Activated CD4-positive, alpha-beta T cell treated with anti-CD3 and anti-CD28 coated beads, Interleukin-10, Interleukin-2, amounts not matched to agents 100 ng/mL and 50 ng/mL, durations not matched to agents 16 hours and 8 hours (primary cell): ENCODE measurements at places on chromosomes 11 and 22.
A peak's percentile ranks its signal among the peaks of the same experiment; 100 is the strongest.

DNA sequence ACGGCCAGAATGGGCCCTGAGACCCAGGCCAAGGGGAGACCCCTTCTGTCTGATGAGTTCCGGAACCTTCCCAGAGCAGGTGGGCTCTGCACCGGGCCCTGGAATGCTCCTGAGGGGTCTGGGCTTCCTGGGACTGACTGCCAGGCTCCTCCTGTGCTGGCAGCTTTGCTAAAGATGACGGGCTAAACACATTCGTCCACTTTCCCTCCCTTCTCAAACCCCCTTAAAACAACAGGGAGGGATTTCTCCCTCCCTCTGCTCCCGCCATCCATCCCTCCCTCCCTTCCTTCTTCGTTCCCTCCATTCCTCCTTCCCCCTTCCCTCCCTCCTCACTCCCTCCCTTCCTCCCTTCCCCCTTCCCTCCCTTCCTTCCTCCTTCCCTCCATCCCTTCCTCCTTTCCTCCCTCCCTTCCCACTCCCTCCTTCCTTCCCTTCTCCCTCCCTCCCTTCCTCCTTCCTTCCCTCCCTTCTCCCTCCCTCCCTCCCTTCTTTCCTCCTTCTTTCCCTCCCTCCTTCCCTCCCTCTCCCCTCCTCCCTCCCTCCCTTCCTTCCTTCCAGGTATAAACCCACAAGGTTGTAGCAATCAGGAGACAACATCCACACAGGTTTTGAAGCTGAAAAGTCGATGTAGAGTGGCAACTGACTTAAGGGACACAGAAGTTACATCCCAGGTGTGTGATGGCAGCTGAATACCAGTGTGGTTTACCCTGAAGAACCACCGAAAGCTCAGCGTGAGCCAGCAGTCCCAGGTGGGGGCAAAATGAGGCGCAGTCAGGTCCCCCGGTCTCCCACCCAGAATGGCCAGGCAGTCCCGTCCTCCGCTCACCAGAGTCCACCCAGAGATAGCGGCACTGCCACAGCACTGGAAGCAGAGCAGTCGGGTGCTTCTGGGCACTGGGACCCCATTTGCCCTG, 18.8 kb upstream of the MGAT3 start:
- DNase-seq, result no peak

- DNase-seq, result no peak
Observed at GRCh38 chr22:26681395-26681821, 24.0 kb downstream of the MIAT start.

GRCh38 chr11:68341557-68342458, 29.4 kb downstream of the LRP5 start:
- DNase-seq, result no peak

DNA sequence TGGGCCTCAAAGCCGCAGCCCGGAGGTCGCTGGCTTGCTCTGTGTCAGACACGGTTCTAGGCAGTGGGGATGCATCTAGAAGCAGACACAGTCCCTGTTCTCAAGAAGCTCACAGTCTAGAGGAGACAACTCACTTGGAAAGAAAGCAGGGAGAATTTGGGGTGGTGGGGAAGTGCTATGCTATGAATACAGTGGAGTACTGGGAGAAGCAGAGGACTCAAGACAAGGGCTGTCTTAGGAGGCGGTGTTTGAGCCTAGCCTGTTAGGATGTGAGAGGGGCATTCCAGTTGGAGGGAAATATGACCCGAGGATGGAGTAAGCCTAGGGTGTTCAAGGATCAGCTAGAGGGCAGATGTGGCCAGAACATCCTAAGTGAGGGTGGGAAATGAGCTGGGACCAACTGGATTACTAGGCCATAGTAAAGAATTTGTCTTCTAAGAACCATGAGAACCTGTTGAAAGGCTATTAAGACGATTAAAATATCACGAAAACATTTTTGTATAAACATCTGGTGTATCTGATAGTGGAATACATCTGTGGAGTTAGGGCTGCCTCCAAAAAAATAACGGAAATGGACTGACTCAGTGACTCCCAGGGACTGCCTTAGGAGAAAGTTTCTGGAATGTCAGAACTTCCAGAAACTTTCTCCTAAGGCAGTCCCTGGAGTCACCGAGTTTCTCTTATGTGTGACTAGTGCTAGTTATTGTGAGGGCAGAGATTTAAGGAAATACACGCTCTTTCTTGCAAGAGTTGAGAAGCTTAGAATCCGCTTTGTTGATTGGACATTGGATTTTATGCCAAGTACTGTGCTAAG, 1.1 kb upstream of the PITPNB start:
- DNase-seq, result no peak

GRCh38 chr11:36390963-36391471, 94.9 kb downstream of the PRR5L start:
- peak; percentile 54 for DNase-seq

- no peak for DNase-seq
Observed at GRCh38 chr11:8531312-8531711, 62.7 kb downstream of the STK33 start.

- peak; percentile 26 for DNase-seq
Observed at GRCh38 chr11:43418197-43418596, 59.5 kb downstream of the TTC17 start.

DNA sequence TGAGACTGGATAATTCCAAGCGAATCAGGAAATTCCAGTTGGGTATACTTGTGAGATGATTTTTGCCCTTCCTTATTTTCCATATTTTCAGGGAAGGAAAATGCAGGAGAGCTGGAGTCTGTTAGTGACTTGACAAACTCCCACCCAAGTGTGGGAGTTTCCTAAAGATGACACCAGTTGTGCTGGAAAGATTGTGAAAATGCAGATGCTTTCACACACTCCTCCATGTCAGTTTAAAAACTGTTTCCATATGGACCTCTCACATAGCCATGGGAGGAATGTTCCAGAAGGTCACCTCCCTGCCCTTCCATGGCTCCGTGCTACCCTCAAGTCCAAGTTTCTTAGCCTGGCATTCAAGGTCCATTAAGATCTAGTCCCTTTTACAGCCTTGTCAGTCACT, 350.7 kb upstream of the NARS2 start:
- no peak for DNase-seq

DNA sequence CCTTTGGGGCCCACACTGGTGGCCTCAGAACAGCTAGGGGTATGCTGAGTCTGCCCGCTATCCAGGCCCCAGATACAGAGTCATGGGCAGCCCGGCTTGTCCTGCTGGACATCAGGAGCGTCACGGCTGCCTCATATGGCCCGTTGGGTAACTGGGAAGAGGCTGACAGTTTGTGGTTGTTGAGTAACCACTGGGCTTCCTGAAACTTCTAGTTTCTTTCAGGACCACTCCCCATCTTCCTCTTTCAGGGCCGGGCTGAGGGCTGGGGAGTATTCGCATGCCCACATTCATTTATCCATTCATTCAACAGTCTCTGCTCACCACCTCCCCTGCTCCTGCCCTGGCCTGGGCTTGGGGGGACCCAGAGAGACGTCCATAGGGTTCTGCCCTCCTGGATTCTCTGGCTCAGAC, 13.4 kb upstream of the P2RY2 start:
- no peak for DNase-seq

DNA sequence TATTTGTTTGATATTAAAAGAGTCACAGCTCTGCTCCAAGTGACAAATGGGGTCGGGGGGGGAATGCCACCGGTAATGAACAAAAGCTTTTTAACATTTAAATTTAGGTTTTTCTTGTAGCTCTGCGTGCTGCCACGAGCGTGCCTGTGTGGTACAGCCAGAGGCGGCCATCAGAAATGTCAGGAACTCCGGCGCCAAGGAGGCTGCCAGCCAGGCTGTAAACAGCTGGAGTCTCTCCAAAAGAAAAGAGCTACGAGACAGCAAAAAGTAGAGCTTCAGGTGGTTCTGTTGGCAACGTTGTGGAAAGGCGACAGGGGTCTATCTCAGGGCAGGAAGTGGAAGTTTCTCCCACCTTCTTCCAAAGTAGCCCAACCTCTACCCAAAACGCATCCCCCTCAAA, 532.8 kb downstream of the OPCML start:
- no peak for DNase-seq

DNA sequence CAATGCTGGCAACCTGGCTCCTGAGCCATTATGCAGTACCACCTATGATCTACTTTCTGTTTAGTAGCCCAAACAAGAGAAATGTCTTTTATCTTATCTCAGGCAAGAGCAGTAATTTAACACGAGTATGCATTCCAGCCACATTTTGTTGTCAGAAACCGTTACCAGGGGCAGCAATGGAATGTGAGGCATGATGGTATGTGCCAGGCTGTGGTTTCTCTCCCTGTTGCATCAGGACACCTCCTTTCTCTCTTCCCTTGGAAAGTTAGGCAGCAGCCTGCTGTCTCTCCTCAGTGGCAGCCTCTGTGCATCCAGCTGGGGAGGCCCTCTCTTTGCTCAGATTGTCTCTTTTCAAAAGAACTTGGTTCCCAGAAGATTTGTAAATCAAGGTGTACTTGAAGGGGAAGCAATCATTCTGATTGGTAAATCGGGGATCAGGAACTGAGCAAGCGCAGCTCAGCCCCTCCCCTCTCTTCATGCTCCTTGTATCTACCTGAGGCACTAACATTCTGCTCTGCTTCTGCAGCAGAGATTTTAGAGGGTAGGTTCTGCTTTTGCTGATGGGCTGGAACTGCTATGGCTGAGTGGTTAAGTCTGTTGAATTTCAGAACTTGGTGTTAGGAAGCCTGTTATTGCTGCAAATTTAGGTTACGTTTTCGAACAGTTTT, 229.2 kb downstream of the ADAMTS15 start:
- DNase-seq, result no peak

GRCh38 chr11:68363776-68364175, 51.4 kb downstream of the LRP5 start:
- no peak for DNase-seq

DNA sequence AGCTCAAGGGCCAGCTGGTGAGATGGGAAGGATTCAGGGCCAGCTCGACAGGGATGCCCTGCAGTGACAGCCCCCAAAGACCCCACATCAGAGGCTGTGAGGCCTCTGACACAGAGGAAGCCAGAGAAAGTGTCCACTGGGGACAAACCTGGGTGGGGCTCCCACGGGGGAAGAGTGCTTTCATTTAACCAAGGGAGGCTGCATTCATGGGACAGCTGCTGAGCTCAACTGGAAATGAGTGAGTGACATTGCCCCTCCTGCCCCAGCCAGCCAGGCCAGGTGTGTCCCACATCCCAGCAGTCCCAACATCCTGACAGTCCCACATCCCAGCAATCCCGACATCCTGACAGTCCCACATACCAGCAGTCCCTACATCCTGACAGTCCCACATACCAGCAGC, 61.0 kb downstream of the DHCR7 start:
- no peak for DNase-seq

- no peak for DNase-seq
Observed at GRCh38 chr11:65390099-65390941, 3.9 kb downstream of the FRMD8 start.

GRCh38 chr22:20567371-20567847, 60.0 kb downstream of the MED15 start:
- DNase-seq, result no peak

DNA sequence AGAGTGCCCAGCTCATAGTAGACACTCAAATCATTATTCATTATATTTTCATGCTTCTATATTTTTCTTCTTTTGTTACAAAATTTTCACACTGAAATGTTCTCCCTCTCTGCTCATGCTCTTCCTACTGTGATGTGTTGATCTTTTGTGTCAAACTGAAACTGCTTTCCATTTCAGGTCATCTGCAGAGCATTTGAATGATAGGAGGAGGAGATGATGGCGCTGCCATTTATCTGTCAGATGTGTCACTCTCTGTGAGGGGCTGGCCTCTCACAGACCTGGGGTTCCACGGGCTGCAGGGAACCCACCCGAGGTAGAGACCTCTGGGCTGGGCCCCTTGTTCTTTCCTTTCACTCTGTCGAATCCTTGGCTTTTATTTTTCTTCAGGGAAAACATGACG, 41.1 kb downstream of the OR10A6 start:
- peak; percentile 7 for DNase-seq

GRCh38 chr11:64787526-64788320, 9.4 kb upstream of the SF1 start:
- DNase-seq, result peak; percentile 57

GRCh38 chr11:45166604-45166897, 20.1 kb downstream of the PRDM11 start:
- DNase-seq, result no peak

- no peak for DNase-seq
Observed at GRCh38 chr11:102469196-102469821, 16.7 kb upstream of the TMEM123 start.

- peak; percentile 85 for DNase-seq
Observed at GRCh38 chr22:26671317-26672059, 14.1 kb downstream of the MIAT start.

DNA sequence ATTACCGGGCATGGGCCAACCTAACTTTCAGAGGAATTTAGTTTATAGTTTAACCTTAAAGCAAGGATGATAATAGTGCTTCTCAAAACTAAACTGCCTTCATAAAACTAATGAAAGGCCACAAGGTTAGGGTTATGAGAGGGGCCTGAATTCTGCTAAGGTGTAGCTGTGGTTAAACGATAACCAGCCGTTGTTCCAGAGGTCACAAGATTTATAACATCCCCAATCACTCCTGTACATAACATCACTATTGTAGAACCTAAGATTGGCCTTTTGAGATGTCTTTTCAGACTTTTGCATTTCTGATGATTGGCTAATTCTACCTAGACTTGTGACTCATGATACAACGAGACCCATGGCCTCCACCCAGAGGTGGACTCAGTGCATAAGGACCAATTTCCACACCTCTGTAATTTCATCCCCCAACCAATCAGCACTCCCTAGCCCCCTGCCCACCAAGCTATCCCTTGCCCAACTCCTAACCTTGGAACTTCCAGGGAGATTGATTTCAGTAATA, 69.8 kb downstream of the ADAMTS15 start:
- DNase-seq, result no peak

DNA sequence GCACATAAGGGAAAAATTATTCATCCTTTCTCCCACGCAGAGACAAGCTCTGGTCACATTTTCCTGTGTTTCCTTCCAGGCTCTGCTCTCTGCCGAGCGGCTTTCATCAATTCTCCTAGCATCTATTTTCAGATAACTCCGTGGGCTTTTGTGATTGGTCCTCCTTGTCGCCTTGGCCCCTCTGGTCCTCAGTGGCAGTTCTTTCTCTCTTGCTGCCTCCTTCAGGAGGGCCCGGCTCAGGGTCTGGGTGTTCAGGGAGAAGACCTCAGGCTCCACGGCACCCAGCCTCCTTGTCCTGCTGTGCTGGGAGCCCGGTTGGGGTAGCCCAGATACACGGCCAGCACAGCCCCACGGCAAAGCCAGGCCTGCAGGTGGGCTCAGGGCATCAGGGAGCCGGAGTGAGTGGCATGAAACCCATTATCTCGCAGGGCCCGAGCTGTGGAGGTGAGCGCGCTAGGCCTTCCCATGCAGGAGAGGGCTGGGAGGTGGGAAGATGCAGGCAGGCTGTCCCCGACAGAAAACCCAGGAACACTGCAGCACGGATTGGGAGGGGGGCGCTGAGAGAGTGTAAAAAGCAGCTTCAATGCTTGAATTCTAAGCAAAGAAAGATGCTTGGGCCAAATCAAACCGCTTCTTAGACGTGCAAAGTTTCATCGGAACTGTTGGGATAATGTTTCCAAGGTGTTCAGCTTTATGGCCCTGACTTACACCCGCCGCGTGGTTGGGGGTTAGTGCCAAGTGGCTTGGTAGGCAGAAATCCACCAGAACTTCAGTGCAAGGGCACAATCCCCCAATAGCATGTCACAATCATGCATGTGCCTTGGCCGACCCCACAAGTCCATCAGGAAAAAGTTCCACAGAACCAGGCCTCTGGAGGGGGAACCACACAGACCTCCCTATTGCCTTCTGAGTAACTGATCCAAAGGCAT, 81.9 kb upstream of the WNT7B start:
- DNase-seq, result no peak

GRCh38 chr22:50564289-50564688, 1.6 kb upstream of the SYCE3 start:
- DNase-seq, result no peak
